Stimulated activated CD8-positive, alpha-beta memory T cell treated with anti-CD3 and anti-CD28 coated beads, Interleukin-15, amount 100 ng/mL, for 1 hour (primary cell): ENCODE measurements at places on chromosomes 12 and 14.

DNA sequence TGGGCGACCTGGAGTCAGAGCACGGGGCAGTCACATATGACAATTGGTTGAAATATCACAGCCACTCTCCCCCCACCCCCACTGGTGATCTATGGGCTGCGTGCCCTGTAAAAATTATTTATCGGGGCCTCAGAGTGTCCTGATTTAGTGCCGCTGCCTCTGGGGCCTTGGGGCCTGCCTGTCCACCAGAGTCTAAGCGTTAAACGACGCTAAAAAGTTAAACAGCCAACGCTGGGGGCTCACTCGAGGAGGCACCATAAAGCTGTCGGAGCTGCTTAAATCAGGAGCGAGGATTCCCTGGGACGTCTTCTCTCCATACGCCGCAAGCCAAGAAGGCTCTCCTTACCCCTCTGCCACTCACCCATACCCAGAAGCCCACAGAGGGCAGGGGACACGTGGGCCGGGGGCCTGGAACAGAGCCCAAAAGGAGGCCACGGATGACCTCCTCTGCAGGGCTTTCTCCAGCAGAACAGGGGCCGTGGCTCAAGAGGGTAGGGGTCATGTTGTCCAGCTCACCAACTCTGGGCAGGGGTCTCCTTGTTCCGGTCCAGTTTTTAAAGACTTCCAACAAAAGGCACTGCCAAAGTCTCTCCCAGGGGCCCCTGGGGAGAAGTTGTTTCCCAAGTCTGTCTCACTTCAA lies 42.2 kb downstream of the SMUG1 start:
- no peak for DNase-seq

- no peak for DNase-seq
These were observed 340.5 kb downstream of the TMEM121 start for GRCh38 chr14:105866841-105867321.

DNA sequence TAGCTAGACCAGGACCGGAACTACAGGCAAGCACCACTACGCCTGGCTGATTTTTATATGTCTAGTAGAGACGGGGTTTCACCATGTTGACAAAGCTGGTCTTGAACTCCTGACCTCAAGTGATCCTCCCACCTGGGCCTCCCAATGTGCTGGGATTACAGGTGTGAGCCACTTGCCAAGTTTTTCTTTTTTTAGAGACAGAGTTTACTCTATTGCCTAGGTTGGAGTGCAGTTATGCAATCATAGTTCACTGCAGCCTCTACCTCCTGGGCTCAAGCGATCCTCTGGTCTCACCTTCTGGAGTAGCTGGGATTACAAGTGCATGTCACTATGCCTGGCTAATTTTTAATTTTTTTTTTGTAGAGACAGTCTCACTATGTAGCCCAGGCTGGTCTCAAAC lies 201.5 kb upstream of the TBX3 start:
- no peak for DNase-seq

GRCh38 chr12:94434171-94434570 lies 25.5 kb downstream of the CEP83 start:
- no peak for DNase-seq

DNA sequence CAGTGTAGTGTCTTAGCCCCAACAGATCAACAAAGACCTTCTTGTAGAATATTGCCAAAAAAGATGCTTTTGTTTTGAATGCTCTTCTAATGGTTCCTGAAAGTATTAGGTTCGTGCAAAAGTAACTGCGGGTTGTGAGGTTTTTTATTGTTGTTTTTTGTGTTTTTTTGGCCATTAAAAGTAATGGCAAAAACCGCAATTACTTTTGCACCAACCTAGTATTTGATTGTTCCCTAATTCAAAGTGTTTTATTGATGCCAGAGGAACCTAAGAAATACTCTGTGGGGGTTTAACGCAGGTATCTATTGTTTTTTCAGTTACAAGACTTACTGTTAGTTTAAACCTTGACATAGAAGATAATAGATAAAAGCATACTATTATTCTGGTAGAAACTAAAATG lies 150.8 kb upstream of the DAAM1 start:
- no peak for DNase-seq

- no peak for DNase-seq
These were observed 5.7 kb upstream of the JDP2 start for GRCh38 chr14:75422169-75422568.

- no peak for DNase-seq
These were observed 206.6 kb downstream of the KIF26A start for GRCh38 chr14:104344818-104345620.
